H54 (cell line): ENCODE measurements at places on chromosomes 16 and 17.

DNA sequence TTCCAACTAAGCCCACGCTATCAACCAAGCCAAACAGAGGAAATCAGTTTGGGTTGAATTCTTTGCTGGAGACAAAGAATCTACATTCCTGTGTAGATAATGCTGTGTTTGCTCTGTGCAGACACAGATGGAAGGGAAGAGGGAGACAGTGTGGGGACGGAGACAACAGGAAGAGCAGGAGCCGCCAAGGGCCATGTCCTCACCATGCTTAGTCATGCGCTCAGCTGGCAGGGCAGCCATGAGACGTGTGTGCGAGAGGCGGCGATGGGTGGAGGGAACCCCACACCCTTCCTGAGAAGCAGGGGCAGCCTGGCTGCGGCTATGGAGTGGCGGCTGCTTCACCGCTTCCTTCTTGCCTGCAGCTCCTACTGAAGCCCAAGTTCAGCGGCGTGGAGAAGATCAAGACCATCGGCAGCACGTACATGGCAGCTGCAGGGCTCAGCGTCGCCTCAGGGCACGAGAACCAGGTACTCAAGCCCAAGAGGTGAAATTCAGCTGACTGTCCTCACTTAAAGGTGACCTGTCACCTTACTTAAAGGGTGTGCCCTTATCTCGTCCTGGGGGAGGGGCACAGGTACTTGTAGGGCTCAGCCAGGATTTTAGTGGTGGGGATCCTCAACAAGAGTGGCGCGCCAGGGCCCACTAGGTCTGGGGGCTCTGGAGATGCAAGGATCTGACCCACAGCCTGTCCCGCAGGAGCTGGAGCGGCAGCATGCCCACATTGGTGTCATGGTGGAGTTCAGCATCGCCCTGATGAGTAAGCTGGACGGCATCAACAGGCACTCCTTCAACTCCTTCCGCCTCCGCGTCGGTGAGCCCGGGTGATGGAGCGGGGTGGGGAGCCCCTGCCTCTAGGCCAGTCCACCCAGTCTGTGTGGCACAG lies 47.5 kb downstream of the ADCY7 start:
- no peak for DNase-seq

DNA sequence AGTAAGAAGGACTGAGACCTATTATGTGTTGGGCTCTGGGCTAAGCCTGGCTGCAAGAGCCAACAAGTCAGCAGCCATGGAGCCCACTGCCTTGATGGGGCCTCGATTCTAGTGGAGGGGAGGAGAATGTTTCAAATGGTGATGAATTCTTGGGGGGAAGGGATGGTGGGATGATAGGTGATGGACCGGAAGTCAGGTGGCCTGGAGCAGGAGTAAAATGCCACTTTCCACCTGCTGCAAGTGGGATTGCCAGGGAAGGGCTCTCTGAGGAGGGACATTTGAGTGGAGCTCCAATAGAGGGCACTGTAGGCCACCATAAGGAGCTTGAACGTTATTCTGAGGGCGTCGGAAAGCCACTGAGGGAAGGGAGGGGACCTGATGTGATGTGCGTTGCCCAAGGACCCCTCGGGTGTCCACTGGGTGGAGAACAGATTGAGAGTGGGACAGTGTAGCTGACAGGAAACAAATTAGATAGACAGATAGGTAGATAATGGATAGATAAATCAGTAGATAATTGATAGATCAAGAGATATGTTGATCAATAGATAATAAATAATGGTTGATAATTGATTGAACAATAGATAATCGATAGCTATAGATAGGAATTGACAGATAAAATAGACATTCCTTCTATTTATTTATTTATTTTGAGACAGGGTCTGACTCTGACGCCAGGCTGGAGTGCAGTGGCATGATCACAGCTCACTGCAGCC lies 18.2 kb upstream of the NXPH3 start:
- DNase-seq: no peak

DNA sequence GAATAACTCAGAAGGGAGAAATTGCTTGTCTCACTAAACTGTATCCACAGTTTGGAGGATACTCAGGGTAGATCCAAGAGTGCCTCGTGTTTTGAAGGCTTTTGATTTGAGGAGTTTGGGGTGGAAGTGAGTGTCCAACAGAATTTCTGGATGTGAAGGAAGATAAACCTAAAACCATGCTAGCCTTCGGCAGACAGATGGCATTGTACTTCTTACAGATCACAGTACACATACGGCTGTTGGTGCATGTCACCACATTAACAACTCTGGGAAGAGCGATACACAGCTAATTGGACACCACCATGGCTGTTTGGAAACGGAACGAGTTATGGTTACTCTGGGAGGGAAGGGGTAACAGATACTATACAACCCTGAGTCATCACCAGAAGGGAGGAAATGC lies 420.4 kb downstream of the GRIN2A start:
- DNase-seq: no peak

DNA sequence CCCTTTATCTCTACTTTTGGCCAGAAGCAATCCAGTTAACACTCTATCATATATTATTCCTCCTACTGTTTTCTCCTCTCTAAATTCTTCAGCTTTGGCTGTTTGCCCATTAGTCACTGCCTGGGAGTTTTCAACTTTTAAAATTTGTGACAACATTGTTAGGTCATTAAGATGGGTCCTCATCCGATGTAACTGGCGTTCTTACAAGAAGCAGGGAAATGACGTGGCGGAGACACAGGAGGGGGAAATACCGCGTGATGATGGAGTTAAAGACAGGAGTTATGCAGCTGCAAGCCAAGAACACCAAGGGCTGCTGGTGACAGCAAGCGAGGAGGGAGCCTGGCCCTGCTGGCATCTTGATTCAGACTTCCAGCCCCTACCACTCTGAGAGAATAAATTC lies 34.8 kb upstream of the CPHXL start:
- no peak for DNase-seq

GRCh38 chr16:83955218-83956130 lies 2.4 kb downstream of the OSGIN1 start:
- DNase-seq: no peak

DNA sequence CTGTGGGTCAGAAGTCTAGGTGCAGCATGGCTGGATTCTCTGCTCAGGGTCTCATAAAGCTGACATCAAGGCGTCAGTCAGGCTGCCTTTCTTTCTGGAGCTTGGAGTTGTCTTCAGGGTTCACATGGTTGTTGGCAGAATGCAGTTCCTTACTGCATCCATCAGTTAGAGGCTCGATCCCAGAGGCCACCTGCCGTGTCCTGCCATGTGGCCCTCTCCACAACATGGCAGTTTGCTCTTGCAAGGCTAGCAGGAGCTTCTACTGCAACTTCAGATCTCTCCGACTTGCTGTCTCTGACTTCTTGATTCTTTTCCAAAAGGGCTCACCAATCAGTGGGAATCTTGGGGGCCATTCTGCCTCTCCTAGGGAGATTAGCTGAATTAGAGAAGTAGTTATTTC lies 11.9 kb downstream of the PITPNC1 start:
- DNase-seq: no peak

DNA sequence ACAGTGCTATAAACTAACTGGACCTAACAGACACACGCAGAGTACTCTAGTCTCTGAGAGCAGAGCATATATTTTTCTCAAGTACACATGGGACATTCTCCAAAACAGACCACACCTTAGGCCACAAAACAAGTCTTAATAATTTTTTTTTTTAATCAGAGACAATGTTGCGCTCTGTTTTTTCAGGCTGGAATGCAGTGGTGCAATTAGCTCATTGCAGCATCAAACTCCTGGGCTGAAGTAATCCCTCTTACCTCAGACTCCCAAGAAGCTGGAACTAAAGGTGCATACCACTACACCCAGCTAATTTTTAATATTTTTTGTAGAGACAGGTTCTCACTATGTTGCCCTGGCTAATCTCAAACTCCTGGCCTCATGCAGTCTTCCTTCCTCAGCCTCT lies 37.7 kb downstream of the ULK2 start:
- no peak for DNase-seq

DNA sequence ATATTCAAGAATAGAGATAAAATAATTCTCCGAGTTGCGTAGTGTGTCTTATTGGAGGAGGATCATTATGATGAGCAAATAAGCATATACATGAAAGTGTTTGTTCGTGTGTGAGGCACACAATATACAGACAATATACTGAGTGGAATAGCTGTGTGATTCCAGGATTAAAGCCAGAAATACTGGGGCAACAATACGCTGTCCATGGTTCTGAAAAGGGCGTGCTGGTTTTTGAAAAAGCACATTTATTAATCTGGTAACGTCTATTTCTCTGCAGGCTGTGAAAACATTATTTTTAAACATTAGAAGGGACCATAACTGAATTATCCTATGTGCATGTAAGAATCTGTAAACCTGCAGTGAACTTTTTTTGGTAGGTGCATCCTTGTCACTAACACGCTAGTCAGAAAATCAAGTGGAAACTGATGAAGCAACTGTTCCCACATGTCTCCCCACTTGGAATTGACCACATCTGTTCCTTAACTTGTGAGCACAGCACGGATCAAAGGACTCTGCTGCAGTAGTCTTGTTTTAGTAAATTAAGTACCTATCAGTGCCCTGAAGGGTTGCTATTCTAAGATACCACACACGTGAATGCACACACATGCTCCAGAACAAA lies 346.0 kb downstream of the GRIN2A start:
- no peak for DNase-seq

- no peak for DNase-seq
Measured at GRCh38 chr16:54236773-54237172, 49.8 kb downstream of the IRX3 start.

- no peak for DNase-seq
Measured at GRCh38 chr17:76940738-76941350, 72.6 kb downstream of the MGAT5B start.

DNA sequence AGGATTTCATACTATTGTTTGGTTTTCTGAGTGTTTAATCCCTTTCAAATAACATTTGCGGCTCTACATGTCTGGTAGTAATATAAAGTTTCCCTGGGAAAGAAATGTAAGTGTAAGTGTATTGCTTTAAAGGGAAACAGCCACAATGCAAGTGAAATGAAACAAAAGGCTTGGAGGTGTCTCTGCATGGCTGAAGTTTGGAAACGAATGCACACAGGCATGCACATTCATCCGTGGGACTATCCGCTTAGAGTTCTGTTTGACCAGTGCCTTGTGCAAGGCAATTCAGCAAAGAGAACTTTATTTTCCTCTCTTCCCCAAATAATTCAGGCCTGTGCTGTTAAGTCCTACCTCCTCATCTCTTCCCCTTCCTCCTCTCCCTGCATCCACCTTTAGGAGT lies 56.1 kb upstream of the MRTFB start:
- no peak for DNase-seq

DNA sequence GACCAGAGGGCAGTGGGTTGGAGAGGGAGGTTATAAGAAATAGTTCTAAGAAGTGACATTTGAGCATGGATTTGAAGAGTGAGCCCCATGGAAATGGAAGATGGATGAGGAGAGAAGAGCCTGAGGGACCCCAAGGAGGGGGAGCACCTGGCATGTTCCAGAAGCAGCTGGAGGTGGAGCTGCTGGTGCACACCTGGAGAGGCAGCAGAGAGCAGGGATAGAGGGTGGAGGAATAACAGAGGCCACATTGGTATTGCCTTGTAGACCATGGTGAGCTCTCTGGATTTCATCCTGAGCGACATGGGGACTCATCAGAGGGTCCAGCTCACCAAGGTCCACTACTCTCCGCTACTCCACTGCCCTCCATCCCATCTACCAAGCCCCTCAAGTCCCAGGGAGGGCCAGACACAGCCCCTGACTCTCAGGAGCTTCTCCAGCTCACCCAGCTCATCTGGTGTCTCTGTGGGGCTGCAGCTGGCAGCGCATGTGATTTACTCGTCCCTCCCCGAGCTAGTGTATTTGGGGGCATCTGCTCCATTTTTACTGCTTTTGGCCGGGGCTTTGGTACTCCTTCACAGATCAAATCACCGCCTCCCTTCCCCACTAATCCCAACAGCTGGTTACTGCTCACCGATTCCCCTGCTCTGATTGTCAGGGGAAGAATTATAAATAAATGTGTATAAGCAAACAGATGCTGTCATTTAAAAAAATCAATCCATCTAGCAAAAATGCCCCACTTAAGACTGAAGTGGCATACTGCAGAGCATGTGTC lies 22.1 kb upstream of the KDM8 start:
- DNase-seq: no peak

DNA sequence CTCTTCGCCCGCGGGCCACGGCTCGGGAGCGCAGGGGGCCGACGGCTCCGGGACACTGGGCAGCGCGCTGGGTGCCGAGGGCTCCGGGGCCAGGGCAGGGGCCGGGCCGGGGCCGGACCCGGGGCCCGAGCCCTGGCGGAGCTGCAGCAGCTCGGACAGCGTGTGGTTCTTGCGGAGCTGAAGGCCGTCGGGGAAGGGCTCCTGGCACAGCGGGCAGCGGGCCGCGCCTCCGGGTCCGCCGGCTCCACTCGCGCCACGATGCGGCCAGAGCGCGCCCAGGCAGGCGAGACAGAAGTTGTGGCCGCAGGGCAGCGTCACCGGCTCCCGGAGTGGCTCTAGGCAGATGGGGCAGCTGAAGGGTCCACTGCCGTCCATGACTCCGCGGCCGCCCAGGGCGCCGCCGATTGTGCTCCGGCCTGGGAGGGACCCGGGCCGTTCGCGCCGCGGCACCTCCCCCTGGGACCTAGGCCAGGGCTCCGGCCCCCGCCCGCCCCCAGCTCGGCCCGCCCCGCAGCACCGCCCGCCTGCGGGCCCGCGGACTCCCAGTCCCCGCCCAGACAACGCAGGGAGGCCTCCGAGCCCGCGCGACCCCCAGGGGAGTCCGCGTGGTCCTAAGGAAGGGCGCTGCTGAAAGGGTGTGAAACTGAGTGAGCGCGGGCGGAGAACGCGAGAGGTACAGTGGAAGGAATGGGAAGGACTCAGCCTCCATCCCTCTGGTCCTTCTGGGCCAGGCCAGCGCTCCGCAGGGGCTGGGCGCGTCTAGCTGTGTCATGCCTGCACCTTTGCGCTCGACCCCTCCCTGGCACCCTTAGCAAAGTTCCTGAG lies at the start of gene TRIM47:
TSS of gene TRIM47 (minus strand) at position 408 of the 825 bp plus-strand sequence. CDS start at position 375, 33 bp downstream.
- peak; percentile 77 for DNase-seq

- DNase-seq: no peak
Measured at GRCh38 chr16:30875871-30876801, 17.7 kb downstream of the BCL7C start.

GRCh38 chr17:8300627-8301242 lies 5.5 kb upstream of the SLC25A35 start:
- peak; percentile 77 for DNase-seq
